Non-pigmented ciliary epithelial cell (primary cell): ENCODE measurements at places on chromosomes 4 and X.

- DNase-seq = no peak
Observed at GRCh38 chr4:177008071-177008835, 215.5 kb upstream of the VEGFC start.

- DNase-seq = no peak
Observed at GRCh38 chr4:3184725-3185124, 64.2 kb upstream of the MSANTD1 start.

- peak; percentile 72 for DNase-seq
Observed at GRCh38 chrX:16239211-16239610, 71.9 kb downstream of the MAGEB17 start.

- DNase-seq = no peak
Observed at GRCh38 chrX:104697294-104697693, 131.3 kb downstream of the IL1RAPL2 start.

- DNase-seq = peak; percentile 45
Observed at GRCh38 chr4:33837043-33837838, 2407.1 kb downstream of the ARAP2 start.

DNA sequence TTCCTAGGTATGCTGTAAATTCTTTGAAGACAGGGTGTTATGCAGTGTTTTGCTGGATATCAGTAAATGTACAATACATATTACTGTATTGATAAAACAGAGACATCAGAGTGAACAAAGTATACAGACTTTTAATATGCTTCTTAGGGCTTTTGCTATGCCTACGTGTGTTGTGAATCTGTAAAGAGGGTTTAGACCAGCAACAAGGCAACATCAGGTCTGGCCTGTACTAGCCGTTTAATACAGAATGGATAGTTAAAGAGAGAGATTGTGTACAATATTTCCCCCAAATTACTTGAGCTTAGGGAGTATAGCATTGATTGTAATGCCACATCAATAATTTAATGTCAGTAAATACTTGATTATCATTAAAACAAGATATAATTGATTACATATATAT, 75.2 kb downstream of the PAQR3 start:
- DNase-seq = no peak

- DNase-seq = no peak
Observed at GRCh38 chrX:133412665-133413064, 2.6 kb downstream of the GPC4 start.

DNA sequence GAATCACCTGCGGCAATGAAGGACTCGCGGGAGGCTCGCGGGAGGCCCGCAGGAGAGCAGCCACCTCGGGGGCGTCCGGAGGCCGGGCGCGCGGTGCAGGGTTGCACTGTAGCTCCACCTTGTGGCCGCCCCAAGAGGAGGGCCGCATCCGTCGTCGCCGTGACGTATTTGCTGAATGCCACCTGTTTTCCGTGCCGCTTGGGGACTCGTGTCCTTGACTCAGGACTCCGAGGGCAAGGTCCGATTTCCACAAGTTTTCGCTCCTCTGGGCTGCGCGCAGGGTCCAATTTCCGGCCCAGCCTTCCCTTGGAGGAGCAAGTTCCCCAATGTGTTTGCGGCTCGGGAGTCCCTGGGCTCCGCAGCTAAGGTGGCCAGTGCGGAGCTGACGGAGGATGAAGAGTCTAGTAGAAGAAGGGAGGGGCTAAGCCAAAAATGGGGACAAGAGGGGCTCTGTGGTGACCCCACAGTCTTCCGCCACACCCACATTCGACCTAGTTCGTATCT, 10.7 kb upstream of the DLG3 start:
- no peak for DNase-seq

DNA sequence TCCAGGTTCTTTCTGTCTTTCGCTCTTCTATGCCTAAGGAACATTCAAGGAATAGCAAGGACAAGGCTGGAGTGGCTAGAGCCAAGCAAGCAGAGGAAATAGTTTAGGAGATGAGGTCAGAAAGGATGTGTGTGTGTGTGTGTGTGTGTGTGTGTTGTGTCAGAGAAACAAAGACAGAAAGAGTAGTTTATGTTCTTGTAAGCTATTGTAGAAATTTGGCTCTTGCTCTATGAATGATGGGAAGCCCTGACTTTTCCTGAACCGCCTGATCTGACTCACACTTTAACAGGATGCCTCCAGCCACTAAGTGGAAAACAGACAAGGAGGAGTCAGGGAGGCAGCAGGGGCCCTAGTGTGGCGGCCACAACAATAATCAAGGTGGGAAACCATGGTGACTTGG, 39.7 kb downstream of the LGI2 start:
- peak; percentile 13 for DNase-seq

GRCh38 chr4:68366600-68366999, 16.7 kb upstream of the YTHDC1 start:
- peak; percentile 55 for DNase-seq

DNA sequence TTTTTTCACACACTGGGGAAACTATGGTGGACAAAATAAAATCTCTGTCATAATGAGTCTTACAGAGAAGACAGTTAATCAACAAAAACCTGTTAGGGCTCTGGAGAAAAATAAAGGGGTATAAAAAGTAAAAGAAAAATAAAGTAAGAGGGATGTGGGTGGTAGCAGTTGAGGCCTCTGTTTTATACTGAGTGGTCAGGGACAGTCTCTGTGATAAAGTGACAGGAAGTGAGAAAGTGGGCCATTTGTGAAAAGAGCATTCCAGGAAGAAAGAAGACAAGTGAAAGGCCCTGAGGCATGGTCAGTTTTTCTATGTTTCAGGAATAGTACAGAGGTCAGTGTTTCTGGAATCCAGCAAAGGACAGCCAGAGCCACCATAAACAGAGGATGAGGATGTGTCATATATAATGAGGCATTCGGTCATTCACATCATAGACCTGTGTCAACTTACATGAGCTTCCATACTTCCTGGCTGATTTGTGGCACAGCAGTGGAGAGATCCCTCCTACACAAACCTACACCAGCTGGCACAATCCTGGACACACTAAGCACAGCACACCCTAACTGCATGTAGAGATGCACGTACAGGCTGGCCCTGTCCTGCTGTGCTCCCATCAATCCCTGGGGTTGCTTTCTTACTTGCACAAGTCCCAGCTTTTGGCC, 64.4 kb upstream of the NAP1L5 start:
- DNase-seq = no peak

DNA sequence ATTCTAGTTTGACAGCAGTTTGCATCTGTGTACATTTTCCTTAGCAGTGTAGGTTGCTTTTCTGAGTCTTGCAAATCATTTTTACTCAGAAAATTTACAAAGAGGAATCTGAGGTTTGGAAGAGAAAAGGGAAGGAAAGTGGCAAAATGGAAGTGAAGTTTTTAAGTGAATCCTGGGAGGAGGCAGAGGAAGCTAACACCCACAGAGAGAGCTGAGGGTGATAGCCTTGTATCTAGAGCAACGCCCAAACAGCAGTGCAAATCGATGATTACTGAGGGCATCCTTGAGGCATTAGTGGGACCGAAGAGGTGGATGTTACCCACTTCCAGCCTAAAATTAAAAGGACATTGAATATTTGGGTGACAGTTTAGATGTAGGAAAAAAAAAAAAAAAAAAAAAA, 31.8 kb downstream of the KLF3 start:
- DNase-seq = no peak

GRCh38 chr4:152501846-152502536, 33.9 kb downstream of the FBXW7 start:
- DNase-seq = no peak

DNA sequence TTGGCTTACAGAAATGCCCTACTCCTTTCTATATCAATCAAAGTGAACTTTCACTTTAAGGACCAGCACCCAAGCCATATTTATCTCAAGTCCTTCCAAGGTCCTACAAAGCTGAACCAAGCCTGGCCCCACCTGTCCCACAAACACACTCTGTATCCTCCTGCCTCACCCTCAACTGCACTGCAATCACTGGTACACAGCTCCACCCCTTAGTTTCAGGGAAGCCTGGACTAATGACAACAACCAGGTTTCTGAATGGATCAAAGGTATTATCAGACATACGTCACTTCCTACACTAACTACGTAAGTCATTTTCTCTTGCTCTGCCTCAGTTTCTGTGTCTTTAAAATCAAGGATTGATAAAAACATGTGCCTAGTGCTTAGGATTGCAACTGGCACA, 205.6 kb upstream of the HS3ST1 start:
- DNase-seq = no peak
